ENCODE measurements at places on chromosomes 4 and X. TPM values are rescaled to one million over a fixed set of nuclear protein-coding genes. Genes with fewer than 3 reads are reported as not detected.

The PIM2 gene
- 5.0 TPM for total RNA-seq

The ADGRL3 gene
- 7.9 TPM for total RNA-seq

The MAGEA11 gene
- total RNA-seq, result not detected

The CFAP99 gene
- total RNA-seq, result not detected

The STAP1 gene
- total RNA-seq, result not detected

The PAGE5 gene
- total RNA-seq, result not detected

The ADH1B gene
- total RNA-seq, result 535 TPM

The STOX2 gene
- total RNA-seq, result 1.1 TPM

The EDA gene
- total RNA-seq, result 1.4 TPM

The CENPVL1 gene
- 0.41 TPM for total RNA-seq

The CHRDL1 gene
- total RNA-seq, result 1.2 TPM

The KLHL4 gene
- 5.0 TPM for total RNA-seq

The NXF2 gene
- total RNA-seq, result not detected

The NPY2R gene
- total RNA-seq, result not detected

The GUCY1B1 gene
- 7.0 TPM for total RNA-seq

The NUP62CL gene
- not detected for total RNA-seq

The ENPP6 gene
- not detected for total RNA-seq

The XKRX gene
- 0.36 TPM for total RNA-seq

The CABS1 gene
- total RNA-seq, result not detected

The UGT2B11 gene
- total RNA-seq, result not detected

The FAM47E gene
- total RNA-seq, result not detected

The NOX1 gene
- not detected for total RNA-seq

The ART3 gene
- total RNA-seq, result not detected

The ASMT gene
- total RNA-seq, result not detected

The TCEAL8 gene
- total RNA-seq, result 144 TPM

The RHOXF1 gene
- total RNA-seq, result not detected

The PF4V1 gene
- not detected for total RNA-seq

The TCEAL4 gene
- 100 TPM for total RNA-seq

The SHROOM2 gene
- not detected for total RNA-seq

The ADH7 gene
- not detected for total RNA-seq
